ENCODE measurements at places on chromosomes 16 and 17.
A peak's percentile ranks its signal among the peaks of the same experiment; 100 is the strongest.

DNA sequence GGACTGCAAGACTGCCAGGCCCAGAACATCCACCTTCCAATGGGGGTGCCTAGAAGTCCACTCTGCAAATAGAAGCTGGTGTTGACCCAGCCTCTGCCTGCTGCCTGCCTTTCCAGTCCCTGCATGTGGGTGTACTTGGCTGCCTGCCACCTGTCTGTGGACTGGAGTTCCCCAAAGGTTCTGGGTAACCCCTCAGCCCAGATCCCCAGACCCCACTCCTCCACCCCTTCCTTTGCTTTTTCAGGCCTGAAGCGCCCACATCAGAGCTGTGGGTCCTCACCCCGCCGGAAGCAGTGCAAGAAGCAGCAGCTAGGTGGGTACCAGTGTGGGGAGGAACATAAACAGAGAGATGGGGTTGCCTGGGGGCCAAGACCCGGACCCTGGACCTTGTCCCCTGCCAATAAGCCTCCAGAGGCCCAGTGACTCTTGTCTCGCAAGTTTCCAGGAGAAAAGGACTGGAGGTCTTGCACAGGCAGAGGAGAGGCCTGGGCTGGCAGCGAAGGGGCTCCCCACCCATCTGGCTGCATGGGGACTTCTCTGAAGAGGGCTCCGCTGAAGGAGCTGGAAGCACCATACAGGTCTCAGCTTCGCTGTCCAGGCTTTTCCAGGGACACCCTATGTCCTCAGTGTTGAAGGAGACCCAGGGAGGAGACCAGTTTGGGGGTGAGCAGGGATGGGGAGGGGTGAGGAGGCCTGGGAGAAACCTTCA lies 34.3 kb downstream of the NLRC5 start:
- DNase-seq = peak; percentile 81

DNA sequence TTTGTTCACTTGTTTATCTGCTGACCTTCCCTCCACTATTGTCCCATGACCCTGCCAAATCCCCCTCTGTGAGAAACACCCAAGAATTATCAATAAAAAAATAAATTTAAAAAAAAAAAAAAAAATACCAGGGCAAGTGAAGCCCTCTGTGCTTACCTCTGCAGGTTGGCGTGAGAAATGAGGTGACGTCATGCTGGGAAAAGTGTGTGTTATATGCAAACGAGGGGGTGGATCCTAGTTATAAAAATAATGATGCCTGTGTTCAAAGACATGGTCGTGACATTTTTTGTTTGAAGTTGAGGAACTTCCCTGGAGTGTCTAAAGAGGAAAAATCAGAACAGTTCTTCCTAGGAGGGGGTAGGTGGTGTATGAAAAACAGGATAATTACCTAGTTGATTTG lies 20.2 kb downstream of the TMC7 start:
- no peak for DNase-seq

GRCh38 chr16:20903899-20904506 lies 3.4 kb downstream of the LYRM1 start:
- no peak for DNase-seq

DNA sequence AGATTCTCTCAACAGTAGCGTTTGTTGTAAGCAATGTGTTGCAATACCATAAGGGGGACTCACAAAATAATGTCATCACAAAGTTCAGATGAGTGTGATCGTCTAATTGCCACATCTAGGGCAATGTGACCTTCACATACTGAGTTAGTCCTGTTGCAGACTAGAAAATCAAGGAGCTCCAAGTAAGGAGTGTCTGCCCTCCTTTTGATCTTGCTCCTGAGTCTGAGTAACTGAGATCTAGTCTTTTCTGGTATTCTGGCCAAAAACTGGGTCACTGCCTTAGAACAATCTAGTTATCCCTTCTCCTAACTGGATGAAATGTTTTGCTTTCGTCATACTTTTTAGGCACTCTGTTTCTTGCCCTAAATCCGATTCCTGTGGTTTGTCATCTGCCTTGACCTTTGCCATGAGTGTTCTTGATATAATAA lies 712.1 kb downstream of the CDH11 start:
- DNase-seq = no peak

- DNase-seq = no peak
Observed at GRCh38 chr16:88329726-88330700, 52.7 kb upstream of the ZNF469 start.

GRCh38 chr17:79560527-79560926 lies 50.3 kb downstream of the RBFOX3 start:
- DNase-seq = no peak

- peak; percentile 13 for DNase-seq
Observed at GRCh38 chr16:10981697-10982216, 37.4 kb downstream of the CLEC16A start.

DNA sequence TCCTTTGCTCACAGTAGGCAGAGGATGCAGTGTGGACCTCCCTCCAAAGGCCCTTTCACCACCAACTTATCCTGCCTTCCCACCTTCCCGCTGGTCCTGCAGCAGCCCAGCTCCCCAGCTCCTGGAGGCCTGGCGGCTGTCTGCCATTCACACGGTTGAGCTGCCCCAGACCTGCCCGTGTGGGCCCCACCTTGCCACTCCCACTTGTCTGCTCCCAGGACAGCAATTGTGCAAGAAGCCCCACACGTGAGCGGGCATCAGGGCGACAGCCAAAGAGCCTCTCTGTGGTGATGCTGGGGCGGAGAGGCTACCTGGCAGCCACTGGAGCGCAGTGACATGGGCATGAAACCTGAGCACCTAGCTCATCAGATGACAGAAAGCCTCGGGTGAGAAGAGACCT lies 248.6 kb upstream of the MAF start:
- no peak for DNase-seq

- DNase-seq = no peak
Observed at GRCh38 chr17:27354491-27355081, 60.7 kb downstream of the WSB1 start.

DNA sequence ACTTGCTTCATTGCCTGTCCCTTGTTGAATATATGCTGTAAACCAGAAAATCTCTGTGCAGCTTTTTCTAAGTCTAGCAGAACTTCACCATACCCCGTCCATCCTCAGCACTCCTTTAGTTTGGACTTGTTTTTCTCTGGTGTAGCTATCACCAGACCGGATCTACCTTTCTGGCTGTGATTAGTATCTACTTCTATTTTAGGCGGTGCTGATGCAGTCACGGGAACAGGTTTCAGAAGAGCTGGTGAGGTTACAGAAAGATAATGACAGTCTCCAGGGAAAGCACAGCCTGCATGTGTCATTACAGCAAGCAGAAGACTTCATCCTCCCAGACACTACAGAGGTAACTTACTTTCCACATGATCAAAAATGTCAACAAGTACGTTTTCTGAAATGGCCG lies 46.4 kb downstream of the NUP88 start:
- DNase-seq = no peak

GRCh38 chr17:6290488-6291196 lies 144.3 kb downstream of the AIPL1 start:
- no peak for DNase-seq

- DNase-seq = no peak
Observed at GRCh38 chr17:6675201-6675825, 23.8 kb downstream of the C17orf100 start.
